ENCODE measurements at places on chromosomes 7 and 10.

- no peak for DNase-seq
Observed at GRCh38 chr10:36578306-36578705, 547.1 kb upstream of the ANKRD30A start.

- no peak for DNase-seq
Observed at GRCh38 chr10:58281092-58281752, 12.3 kb downstream of the CISD1 start.

GRCh38 chr10:74900297-74900696 is 73.9 kb downstream of the KAT6B start:
- no peak for DNase-seq

- no peak for DNase-seq
Observed at GRCh38 chr10:15091418-15091817, 2.8 kb upstream of the ACBD7 start.

- no peak for DNase-seq
Observed at GRCh38 chr7:76369018-76369417, 10.2 kb upstream of the YWHAG start.

Data from D341Med (cell line).